Left lung (tissue), 14 donors: ENCODE measurements at places on chromosomes 16 and 17.

GRCh38 chr17:56157845-56158244 is 4.6 kb downstream of the ANKFN1 start:
- no peaks in the 10 kb centered on the region for H3K27me3 ChIP-seq
- no peaks in the 10 kb centered on the region for H3K36me3 ChIP-seq
- H3K27ac ChIP-seq, result no peak overlapping the region
- no peaks in the 10 kb centered on the region for H3K4me1 ChIP-seq
- no peak for DNase-seq

DNA sequence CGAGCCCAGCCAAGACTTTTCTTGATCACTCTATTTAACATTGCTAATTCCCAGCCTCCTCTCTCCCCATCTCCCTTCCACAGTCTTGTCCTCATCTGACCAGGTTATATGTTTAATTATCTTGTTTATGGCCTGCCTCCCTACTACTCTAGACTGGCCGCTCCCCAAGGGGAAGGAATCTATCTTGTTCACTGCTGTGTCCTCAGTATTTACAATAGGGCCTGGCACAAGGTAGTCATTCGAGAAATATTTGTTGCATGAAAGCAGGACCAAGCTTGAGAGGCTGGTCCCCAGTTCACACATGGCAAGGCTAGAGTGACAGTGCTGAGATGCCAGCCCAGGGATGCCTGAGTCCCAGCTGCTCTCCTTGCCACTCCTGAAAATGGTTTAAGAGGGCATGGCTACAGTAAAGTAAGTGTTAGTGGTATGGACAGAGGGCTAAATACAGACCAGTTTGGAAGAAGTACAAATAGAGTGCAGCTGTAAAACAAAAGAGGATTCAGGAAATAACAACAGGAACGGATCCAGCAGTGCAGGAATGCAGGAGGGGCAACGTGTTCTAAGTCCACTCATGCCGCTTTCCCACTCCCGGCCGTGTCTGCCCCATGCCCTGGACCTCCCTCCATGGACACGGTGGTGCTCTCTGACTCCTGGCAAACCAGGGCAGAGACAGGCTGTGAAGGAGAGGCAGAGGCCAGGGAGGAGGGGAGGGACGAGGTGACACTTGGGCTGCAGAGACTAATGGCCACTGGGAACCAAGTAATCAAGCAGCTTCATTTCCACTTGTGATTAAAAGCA is 65.6 kb downstream of the TOM1L2 start:
- no peak for DNase-seq
- peaks cover 6% of the 10 kb centered on the region for H3K4me1 ChIP-seq
- H3K4me3 ChIP-seq, result no peak overlapping the region
- no peaks in the 10 kb centered on the region for H3K27me3 ChIP-seq

GRCh38 chr16:16120044-16120381 is 103.3 kb downstream of the ABCC6 start:
- no peaks in the 10 kb centered on the region for H3K27me3 ChIP-seq
- H3K4me1 ChIP-seq, result no peaks in the 10 kb centered on the region
- H3K4me3 ChIP-seq, result no peak overlapping the region
- no peak for DNase-seq

GRCh38 chr17:65662196-65662595 is 100.7 kb upstream of the AXIN2 start:
- H3K4me1 ChIP-seq, result no peaks in the 10 kb centered on the region
- no peak for DNase-seq
- H3K27me3 ChIP-seq, result no peaks in the 10 kb centered on the region
- H3K4me3 ChIP-seq, result no peak overlapping the region

- H3K27ac ChIP-seq, result no peak overlapping the region
- H3K4me1 ChIP-seq, result peaks cover 15% of the 10 kb centered on the region
- no peak overlapping the region for H3K4me3 ChIP-seq
- no peaks in the 10 kb centered on the region for H3K36me3 ChIP-seq
Observed at GRCh38 chr16:30491744-30492308, 19.3 kb downstream of the ITGAL start.

DNA sequence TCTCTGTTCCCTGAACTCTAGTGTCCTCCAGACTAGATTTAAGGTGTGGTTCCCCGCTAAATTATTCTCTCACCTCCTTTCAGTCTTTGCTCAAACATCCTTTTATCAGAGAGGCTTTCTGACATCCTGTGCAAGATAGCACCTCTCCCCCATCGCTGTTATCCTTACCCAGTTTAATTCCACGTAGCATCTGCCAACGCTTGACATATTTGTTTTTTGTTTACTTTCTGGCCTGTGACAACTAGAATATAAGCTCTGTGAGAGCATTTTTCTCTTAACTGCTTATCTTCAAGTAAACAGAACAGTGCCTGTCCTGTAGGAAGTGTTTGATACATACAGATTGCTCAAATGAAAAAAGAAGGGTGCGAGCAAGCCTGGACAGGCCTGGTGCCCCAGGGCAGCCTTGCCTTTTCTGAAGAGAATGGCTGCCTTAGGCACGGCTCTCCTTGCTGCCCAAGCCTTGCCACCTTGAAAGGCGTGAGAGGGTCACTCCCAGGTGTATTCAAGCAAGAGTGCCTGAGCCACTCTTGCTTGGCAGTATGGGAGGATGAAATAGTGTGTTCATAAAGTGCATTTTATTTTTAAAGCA is 9.7 kb downstream of the DYNLL2 start:
- no peaks in the 10 kb centered on the region for H3K4me1 ChIP-seq
- no peak overlapping the region for H3K4me3 ChIP-seq
- no peaks in the 10 kb centered on the region for H3K36me3 ChIP-seq
- no peak overlapping the region for H3K27ac ChIP-seq
- DNase-seq, result no peak
- no peaks in the 10 kb centered on the region for H3K27me3 ChIP-seq

- no peaks in the 10 kb centered on the region for H3K27me3 ChIP-seq
- no peak for DNase-seq
- H3K36me3 ChIP-seq, result no peaks in the 10 kb centered on the region
- no peak overlapping the region for H3K27ac ChIP-seq
- peaks cover 21% of the 10 kb centered on the region for H3K4me1 ChIP-seq
- H3K4me3 ChIP-seq, result peak overlapping the region; percentile 70
Observed at GRCh38 chr17:79007504-79008381, 1.8 kb downstream of the CANT1 start.

DNA sequence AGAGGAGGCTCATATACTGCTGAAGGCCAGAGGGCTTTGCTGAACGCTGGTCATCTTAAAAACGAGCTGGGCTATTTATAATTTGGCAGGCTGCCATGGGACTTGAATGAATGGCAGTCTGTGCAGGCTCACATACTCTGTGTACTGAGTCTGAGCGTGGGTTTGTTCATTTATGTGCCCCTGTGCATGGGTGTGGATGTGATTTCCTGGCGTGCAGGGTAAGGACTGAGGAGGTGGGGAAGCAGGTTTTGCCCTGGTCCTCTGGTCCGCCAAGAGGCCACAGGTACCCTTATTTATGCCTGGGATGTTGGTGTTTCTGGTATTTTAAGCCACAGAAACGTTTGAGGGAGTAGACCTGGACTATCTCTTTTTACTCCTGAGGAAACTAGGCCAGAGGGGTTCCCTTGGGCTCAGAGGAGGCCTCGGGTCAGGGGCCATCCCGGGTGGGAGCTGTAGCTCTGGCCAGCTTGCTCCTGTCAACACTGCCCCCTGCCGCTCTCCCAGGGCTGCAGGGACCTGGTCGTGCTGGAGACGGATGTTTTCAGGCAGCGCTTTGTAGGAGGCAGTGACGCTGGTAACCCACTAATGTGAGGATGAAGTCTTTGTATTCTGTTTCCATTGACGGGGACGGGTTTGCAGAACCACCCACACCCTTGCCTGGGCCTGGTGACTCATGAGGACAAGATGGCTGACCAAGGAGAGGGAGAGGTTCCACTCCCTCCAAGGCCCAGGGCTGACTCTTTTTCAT is 184.4 kb downstream of the MSI2 start:
- peaks cover 26% of the 10 kb centered on the region for H3K4me1 ChIP-seq
- H3K27ac ChIP-seq, result no peak overlapping the region
- H3K36me3 ChIP-seq, result no peaks in the 10 kb centered on the region
- peak; percentile 84 for DNase-seq
- no peaks in the 10 kb centered on the region for H3K27me3 ChIP-seq
